HCEC 1CT (cell line): ENCODE measurements at places on chromosomes 7 and 10.

- no peak for DNase-seq
These were observed 98.0 kb downstream of the MAD1L1 start for GRCh38 chr7:2134740-2135139.

DNA sequence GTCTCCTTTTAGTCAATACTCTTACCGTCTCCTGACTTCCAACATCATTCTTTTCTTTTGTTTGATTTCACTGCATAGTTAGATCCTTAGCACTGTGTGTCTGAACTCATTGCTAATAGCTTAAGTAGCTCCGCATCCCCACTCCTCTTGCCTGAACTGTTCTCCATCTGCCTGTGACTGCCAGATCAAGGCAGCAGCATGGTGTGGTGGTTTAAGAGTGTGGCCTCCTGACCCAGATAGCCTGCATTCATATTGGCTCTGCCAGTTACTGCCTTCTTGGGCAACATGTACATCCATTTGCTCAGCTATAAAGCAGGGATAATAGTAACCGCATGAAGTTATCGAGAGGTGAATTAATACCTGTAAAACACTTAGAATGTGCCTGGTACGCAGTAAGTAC is 50.8 kb downstream of the SUFU start:
- DNase-seq = no peak

GRCh38 chr10:63751836-63752235 is 230.6 kb downstream of the REEP3 start:
- DNase-seq = no peak

GRCh38 chr7:101173752-101174244 is 6.3 kb downstream of the NAT16 start:
- peak; percentile 68 for DNase-seq

GRCh38 chr7:125032943-125033342 is 103.3 kb upstream of the POT1 start:
- no peak for DNase-seq

DNA sequence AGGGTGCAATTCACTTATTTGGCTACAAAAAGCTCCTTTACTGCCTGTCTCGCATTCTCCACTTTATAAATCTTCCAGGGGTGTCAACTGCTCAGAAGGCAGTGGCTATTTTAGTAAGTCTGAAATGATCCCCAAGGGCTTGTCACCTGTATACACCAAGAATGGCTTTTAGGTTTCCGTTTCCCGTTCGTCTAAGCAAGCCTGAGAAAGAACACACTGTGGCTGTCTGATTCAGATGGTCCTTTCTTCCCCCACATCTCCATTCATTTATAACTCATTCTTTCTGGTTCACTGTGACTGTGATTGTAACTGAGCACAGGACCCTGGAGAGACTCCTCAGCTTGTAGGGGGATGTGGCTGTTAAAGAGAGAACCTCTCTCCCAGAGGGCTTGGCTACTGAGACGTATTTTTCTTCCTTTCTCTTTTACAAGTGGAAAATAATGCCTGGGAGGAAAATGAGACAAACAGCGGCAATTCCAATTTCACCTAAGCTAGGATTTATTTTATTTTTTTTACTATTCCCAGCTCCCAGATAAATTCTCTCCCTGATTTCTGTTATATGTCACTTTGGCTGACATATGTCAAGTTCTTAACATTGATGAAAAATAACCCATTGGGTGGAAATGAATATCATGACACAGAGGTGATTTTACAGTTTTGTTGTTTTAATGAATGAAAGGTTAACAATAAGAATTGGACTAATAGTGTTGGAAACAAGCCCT is 129.3 kb downstream of the FAM107B start:
- DNase-seq = no peak

DNA sequence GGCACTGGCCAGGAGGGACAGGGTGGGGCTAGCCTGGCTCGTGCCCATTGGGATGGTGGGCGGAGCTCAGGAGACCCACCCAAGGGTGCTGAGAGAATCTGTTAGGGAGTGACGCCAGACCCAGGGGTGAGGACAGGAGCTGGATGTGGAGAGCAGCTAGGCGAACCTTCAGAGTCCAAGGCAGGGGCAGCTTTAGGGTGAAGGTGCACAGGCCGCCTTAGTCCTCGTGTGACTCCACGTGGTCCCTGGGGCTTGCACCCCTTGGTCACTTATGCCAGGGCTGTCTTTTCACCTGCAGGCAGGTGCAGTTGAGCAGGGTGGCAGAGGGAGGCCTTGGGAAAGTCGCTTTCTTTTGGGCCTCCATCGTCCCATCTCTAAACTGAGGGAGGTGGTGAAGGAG is 4.3 kb downstream of the RAMP3 start:
- DNase-seq = no peak

GRCh38 chr7:10429511-10429910 is 544.2 kb upstream of the PHF14 start:
- no peak for DNase-seq

DNA sequence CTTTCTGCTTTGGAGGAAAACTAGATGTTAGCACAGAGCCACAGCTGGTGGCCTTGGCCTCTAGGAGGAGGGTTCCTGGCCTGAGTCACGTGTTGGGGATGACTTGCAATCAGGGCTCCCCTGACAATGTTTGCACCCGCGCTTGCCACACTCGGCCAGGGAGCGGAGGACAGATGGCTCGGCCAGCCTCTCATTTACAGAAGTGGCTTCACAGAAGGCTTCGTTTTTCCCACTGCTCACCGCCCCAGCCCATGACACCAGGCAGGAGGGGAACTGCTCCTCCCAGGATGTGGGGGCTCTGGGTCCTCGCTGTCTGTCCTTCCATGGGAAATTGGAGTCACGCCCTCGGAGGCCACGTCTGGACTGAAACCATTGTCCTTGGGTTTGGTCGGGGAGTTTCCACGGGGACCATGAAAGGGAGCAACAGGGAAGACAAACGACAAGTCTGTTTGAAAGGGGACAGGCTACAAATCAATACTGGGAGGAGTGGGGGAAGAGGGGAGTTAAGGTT is 49.6 kb upstream of the UBE3C start:
- no peak for DNase-seq

DNA sequence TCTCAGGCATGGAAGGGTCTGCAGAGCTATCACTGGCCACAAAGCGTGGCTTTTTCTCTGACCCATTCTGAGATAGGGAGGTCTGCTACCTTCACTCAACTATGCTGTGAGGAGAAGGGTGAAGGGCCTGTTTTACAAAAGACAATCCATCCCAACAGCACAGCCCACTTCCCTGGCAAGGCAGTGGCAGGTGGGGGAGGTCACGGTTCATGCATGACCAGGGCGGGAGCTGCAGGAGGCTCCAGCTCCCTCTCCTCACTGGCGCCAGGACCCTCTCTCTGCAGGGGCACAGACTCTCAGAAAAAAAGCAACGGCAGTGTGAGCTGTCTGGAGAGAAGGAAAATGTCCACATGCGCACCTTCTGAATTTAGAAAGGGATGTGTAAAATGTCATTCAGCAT is 28.5 kb downstream of the GRB10 start:
- DNase-seq = no peak

GRCh38 chr7:99120916-99121315 is 23.0 kb downstream of the SMURF1 start:
- no peak for DNase-seq

- no peak for DNase-seq
These were observed 33.3 kb downstream of the TNPO3 start for GRCh38 chr7:129021656-129022055.

GRCh38 chr10:4781955-4782354 is 44.1 kb upstream of the AKR1E2 start:
- no peak for DNase-seq

GRCh38 chr7:112982441-112983063 is 104.1 kb downstream of the GPR85 start:
- no peak for DNase-seq

GRCh38 chr10:74813381-74814259 is 12.8 kb upstream of the KAT6B start:
- DNase-seq = no peak

DNA sequence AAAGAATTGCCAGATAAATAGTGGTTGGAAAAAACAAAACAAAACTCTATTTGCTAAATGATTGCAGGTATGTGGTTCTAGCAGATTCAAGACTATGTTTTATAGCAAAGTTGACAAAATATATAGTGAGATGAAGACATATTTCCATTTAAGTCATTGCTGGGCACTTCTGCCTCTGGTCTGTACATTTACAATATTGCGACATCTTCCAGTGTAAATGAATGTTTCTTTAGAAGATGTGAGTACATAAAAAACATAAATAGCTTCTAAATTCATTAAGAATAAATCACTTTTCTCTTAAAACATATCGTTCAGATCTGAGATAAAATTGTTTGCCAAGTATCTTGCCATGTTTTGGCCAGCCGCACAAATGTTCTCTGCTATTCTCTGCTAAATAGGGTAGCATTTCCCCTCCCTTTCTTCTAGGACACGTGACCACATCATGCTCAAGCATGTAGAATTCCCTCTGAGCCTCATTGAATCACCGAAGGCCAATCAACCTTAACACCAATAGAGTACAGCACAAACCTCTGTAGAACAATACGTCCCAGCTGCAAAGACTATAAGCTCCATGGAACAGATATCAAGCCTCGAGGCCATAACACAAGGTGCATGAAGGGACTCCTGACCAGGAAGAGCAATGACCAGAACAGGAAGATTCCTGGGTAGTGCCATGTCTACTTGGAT is 1173.3 kb downstream of the GATA3 start:
- DNase-seq = no peak

GRCh38 chr7:126001349-126001748 is 1071.7 kb upstream of the POT1 start:
- no peak for DNase-seq
